ENCODE measurements at places on chromosomes 3 and 15. TPM values are rescaled to one million over a fixed set of nuclear protein-coding genes. Genes with fewer than 3 reads are reported as not detected.
A peak's percentile ranks its signal among the peaks of the same experiment; 100 is the strongest.

DNA sequence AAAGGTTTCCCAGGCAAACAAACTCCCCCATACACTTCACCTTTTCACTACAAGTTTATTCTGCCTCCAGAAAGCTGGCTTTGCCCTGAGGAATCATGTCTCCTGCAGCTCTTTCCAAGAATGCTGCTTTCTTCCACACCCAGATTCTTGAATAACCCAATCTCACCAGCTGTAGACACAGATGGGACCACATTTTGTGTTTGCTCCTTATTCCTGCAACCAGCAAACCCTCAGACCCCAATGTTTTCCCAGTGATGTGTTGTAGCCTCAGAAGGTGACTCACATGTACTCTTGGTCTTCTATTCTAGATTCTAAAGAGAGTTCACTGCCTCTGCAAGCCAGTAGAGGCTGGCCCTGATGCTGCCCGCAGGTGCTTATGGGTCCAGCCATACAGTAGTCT, 23.6 kb upstream of the TRIM59 start:
- no peak for DNase-seq

The LIPH gene
- total RNA-seq: 0.32 TPM

DNA sequence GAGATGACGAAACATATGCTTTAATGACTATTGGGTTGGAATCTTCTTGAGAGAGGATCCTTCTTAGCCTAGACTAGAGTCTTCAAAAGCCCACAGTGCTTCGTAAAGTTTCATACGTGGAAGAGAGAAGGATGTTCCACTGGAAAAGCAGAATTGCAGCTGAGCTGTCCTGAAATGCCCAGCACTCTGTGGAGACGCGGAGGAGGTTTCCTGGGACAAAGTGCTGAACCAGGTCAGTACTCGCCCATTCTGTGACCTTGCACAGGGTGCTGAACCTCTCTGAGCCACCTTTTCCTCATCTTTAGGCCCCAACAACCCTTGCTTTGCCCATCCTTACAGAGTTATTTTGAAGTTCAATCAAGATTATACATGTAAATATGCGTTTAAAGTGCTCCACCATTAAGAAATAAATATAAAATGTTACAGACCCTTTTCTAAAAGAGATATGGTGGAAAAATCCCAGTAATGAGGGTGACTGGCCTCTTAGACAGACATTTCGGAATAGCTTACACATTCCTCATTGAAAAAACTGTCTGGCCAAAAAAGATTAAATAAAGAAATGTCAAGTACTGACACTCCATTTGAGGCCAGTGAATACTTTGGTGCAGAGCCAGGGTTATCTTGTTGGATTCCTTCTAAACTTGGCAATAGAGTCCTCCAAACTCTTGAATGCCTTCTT, 4.2 kb upstream of the MAGEF1 start:
- no peak for DNase-seq

DNA sequence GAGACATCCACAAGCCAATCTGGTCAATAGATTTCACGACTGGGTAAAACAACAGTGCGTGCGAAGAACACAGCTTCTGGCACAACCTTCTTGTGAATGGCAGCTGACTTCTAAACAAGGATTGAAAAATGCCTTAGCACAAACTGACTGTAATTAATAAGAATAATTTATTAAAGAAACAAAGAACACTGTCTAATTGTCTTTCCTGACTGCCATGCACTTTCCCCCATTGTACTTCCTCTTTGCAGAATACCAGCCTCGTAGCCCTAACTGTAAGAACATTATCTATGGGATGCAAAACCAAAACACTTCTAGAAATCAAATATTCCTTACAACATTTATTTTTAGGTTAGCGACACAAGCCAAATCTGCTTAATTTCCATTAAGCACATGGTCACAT, 6.5 kb downstream of the FOXP1 start:
- no peak for DNase-seq

DNA sequence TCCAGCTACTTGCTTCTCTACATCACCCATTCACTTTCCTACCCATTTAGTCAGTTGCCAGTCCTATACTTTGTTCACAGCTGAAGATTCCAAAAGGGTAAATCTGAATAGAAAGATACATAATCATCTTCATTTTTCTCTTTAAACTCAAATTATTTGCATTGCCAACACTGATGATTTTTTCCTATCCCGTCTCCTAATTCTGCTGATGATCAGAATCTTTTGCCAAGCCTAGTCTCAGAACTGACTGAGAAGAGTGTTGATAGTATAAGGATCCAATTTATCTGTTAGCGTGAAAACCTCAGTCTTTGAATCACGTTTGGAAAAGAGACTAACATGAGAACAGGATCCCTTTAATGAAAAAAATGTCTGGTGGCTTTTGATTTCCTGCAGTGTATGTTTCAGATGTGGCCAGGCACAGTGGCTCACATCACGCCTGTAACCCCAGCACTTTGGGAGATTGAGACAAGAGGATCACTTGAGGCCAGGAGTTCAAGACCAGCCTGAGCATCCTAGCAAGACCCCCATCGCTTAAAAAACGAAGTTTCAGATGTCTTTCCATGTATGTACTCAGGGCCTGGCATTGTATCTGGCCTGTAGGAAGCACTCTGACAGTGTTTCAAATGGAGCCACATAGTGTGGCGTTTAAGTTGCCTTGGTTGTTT, 169.4 kb downstream of the KLHL25 start:
- peak; percentile 18 for DNase-seq

DNA sequence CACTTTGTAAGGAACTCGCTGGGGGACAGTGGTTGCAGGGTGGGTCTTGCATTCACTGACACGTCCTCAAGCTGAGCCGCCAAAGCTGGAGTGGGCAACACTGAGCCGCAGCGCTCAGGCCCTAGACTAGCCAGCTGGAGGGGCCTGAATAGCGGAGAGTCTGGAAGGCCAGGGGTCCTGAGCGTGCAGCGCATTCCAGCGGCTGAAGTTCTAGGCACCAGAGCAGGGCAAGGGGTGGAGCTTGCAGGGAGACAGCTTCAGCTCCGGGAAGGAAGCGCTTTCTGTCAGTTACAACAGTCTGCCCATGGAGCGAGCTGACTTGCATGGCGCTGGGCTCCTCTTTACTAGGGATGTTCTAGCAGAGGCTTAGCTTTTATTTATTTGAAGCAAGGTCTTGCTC, 2.7 kb downstream of the MAP6D1 start:
- no peak for DNase-seq

GRCh38 chr3:129063841-129064482, 3.4 kb downstream of the GP9 start:
- no peak for DNase-seq

GRCh38 chr3:17882981-17883380, 140.6 kb upstream of the TBC1D5 start:
- no peak for DNase-seq

Data from T-helper 17 cell (primary cell).